ENCODE measurements at places on chromosomes 12 and 14.

DNA sequence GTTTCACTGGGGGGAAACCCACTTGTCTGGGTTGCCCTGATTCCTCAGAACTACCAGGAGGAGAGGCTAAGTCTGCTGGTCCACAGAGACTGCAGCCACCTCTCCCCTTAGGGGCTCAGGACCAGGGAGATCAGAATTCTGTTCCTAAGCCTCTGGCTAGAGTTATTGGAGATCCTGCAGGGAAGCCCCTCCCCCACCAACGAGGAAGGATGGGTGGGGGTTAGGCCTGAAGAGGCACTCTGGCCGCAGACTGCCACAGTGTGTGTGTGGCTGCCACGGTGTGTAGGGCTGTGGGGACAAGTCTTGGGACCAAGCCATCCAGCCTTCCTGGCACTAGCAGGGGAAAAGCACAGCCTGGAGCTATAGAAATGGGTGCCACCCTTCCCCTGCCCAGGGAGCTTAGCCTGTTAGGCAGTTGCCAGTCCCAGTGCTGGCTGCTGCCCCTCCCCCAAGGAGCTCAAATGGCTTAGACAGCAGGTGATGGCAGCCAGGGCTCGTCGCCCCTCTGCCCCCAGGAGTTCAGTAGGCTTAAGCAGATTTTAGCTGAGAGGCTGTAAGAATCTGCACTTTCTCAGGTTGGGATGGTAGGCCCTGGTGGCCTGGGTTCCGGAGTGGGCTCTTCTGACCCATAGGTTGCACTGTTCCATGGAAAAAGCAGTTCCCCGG, 107.7 kb downstream of the ERGIC2 start:
- DNase-seq = no peak

- DNase-seq = no peak
These were observed 85.4 kb downstream of the PTCSC3 start for GRCh38 chr14:36091096-36091495.

- DNase-seq = no peak
These were observed 26.5 kb downstream of the RERG start for GRCh38 chr12:15194456-15195368.

DNA sequence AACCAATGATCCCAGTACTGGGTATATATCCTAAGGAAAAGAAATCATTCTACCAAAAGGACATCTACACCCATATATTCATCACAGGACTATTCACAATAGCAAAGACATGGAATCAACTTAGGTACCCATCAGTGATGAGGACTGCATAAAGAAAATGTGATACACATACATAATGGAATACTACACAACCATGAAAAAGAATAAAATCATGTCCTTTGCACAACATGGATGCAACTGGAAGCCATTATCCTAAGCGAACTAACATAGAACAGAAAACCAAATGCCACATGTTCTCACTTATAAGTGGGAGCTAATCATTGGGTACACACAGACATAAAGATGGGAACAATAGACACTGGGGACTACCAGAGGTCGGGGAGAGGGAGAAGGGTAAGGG, 86.0 kb upstream of the LGR5 start:
- no peak for DNase-seq

DNA sequence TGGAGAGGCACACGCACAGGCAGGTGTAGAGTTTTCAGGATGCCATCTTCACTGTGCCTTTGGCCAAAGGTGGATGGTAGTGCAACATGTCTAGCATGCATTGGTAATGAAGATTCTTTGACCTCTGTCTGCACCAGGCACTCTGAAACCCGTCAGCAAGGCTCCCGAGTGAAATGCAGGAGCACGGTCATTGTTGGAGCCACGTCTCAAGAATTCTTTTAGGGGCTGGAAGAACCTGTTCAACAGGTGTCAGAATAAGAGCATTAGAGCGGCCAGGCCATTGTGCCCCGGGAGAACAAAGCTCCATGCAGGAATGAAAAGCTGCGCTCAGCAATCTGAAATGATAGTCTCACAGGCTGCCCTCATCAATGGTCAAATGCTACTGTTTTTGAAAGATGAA, 40.2 kb upstream of the DICER1 start:
- no peak for DNase-seq

DNA sequence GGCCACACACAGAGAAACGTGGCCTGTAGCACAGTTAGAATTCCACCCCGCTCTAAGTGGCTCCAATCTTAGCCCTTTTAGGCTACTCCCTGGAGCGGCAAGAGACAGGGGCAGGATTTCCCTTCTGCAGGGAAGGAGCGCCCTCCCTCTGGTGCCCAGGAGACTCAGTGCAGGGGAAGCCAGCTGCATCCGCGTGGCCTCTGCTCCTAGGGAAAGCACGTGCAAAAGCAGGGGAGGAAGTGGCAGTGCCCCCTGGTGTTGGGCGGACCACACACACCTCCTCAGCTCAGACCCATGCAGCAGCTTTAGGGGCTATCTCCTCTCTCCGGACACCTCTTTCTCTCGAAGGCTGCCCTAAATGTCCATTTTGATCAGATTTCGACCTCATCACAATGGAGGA, 50.0 kb downstream of the SPRING1 start:
- DNase-seq = no peak

DNA sequence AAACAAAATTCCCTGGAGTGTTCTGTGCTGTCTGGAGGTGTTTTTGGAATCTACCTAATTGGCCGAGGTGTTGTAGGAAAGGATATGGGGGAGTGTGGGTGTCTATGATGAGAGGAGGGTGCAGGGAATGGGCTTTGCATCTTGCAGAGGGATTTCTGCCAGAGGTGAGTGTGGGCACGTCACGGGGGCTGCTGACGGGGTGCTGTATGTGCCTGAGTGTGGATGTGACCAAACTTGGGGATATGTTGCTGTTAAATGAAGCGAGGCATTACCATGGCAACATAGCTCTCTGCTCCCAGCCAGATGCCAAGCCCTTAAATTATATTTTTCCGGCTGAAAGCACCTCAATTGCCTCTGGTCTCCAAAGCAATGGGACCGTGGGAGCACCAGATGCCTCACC, 44.3 kb upstream of the SPTLC2 start:
- no peak for DNase-seq

GRCh38 chr14:24388474-24389179, 10.2 kb upstream of the NYNRIN start:
- no peak for DNase-seq

DNA sequence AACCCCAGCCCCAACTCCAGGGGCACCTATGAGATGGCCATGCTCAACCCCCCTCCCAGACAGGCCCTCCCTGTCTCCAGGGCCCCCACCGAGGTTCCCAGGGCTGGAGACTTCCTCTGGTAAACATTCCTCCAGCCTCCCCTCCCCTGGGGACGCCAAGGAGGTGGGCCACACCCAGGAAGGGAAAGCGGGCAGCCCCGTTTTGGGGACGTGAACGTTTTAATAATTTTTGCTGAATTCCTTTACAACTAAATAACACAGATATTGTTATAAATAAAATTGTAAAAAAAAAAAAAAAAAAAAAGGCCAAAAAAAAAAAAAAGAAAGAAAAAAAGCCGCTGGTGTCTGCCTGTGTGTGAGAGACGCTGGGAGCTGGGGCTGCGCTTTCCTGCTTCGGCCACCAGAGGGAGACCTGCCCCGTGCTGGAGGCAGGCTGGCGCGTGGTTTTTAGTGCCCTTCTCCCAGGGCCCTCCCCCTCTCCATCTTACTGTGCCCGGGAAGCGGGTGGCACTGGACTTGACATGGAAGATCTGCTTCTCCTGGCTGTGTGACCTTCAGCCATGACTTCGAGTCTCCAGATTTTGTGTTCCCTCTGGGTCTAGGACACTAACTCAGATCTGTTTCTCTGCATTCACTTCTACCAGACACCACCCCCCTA, 3.4 kb upstream of the NXPH4 start:
- DNase-seq = peak; percentile 86

- no peak for DNase-seq
These were observed 17.4 kb downstream of the FOXN3 start for GRCh38 chr14:89399594-89400068.

DNA sequence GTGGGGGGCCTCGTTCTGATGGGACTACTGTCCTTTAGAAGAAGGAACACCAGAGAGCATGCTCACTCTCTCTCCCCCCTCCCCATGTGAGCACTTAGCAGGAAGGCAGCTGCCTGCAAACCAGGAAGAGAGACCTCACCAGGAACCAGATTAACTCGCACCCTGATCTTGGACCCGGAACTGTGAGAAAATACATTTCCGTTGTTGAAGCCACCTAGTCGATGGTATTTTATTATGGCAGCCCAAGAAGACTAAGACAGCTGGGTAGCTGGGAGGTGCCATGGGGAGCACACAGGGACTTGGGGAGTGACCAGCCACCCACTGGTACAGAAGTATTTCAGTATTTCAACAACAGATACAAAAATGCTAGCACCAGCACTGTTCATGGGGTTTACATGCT, 59.0 kb downstream of the VCPKMT start:
- DNase-seq = no peak

DNA sequence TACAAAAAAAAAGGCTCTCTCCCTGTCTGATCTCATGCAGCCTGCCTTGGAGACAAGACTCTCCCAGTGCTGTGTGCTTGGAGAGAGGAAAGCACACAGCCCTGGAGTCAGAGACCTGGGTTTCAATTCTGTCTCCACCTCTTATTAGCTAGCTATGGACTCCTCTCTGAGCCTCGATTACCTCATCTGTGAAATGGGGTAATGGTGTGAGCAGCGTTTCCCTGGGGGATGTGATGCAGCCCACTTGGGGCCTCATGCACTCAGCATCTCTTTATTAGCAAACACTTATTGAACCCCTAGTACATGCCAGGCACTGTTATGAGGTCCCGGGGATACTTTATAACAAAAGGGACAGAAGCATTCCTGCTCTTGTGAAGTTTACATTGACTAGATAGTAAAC, 12.5 kb downstream of the SDS start:
- DNase-seq = no peak

DNA sequence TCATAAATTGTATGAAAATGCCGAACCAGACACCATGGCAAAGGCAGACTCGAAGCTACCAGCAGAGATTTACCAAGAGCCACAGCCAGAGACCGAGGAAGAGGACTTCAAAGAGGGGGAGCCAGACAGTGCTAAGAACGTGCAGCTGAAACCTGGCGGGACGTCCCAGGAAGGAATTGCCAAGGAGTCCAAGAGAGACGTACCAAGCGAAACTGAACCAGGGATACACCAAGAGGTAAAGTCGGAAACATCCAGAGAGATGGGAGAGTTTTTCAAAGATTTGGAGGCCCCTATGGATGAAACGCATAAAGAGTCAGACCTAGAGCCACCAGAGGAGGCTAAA, 294 bp downstream of the SAMD15 start:
- no peak for DNase-seq
